ENCODE measurements at places on chromosomes 5 and 9.
A peak's percentile ranks its signal among the peaks of the same experiment; 100 is the strongest.

- DNase-seq, result no peak
Measured at GRCh38 chr5:154109416-154110106, 70.8 kb downstream of the MFAP3 start.

- no peak for DNase-seq
Measured at GRCh38 chr5:122770477-122770876, 4.4 kb upstream of the SNX2 start.

GRCh38 chr5:2829239-2829638 is 77.8 kb upstream of the IRX2 start:
- no peak for DNase-seq

- no peak for DNase-seq
Measured at GRCh38 chr9:14585730-14586473, 107.3 kb downstream of the ZDHHC21 start.

DNA sequence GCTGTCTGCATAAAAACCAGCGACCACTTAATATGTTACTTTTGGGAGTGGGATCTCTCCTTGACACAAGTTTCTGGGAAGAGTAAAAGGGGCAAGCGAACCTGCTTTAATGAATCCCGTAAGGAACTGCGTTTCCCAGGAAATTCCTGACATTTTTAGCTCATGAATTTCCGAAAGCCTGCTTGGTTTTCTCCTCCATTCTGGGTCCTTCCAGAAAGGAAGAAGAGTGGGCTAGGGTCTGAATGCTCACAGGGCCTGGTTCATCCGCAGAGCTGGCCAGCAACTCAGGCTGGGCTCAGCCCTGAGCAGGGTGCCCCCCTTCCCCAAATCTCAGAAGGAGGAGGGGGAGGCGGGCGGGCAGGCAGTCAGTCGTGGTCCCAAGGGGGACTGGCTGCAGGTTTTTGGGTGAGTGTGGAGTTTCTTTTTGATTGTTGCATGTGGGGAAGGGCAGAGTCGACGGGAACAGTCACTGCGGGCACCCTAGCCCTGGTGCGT is 1.2 kb upstream of the PURA start:
- no peak for DNase-seq

- DNase-seq, result peak; percentile 19
Measured at GRCh38 chr9:19409401-19410194, 789 bp downstream of the ACER2 start.

GRCh38 chr5:36657563-36657995 is 51.2 kb downstream of the SLC1A3 start:
- no peak for DNase-seq

- no peak for DNase-seq
Measured at GRCh38 chr9:123107639-123108285, 74.3 kb downstream of the GPR21 start.

GRCh38 chr9:134537951-134538641 is 103.5 kb upstream of the COL5A1 start:
- DNase-seq, result no peak

DNA sequence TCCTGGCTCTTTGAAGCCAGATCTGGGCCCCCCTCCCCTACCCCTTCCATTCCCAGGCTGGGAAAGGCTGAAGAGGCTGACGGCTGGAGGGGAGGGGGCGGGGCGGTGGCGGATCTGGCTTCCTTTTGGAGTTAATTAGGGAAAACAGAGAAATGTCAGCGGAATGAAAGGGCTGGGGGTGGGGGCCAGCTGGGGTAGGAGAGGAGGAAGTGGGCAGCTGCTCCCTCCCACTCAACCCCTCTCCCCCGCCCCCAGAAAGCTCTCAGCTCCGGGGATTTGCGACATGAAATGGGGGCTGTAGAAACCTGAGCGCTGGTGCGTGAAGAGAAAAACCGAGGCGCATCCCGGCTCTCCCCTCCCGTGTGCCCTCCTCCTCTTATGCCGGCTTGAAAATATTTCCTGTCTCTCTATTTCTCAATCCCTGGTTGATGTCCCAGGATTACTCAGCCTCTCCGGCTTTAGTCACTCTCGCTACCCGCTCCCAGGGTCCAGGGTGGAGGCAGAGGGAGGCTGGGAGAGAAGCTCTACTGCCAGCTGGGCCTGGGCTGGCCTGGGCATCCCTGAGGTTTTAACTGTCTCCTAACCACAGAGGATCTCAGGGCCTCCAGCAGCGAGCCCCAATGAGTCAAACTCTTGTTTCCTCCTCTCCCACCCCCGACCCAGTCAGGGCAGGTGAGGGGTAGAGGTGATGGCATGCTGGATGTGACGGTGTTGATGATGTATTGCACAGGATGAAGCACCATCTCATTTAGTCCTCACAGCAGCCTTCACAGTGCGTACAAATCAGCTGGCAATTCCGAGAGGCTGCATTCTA is 20.1 kb downstream of the PCDHGC5 start:
- peak; percentile 23 for DNase-seq

DNA sequence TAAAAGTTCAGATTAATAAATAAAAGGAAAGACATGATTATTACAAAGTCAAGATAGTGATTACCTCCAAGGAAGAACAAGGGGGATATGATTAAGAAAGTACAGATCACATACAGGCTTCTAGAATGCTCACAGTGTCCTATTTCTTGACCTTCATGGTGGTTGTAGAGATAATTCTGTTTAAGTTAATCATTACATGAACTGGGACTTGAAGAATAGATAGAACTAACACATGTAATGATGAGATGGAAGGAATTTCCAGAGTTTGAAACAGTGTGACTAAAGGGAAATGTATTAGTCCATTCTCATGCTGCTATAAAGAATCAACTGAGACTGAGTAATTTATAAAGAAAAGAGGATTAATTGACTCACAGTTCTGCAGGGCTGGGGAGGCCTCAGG is 72.7 kb downstream of the LURAP1L start:
- DNase-seq, result no peak

DNA sequence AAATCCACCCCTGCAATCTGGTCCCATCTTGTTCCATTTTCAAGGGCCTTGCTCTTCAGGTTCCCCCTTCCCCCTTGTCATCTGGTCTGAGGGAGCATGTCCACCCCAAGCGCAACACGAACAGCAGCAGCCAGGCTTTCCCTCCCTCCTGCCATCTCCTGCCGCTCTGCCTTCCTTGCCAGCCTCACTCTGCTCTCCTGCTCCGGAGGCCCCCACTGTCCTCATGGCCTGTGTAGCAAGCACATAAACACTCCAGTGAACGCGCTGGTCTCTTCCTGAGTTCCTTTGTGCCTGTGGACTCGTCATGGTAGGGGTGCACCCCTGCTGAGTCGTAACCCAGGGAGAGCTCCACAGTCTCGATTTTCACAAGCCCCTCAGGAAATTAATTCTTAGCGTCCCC is 29.9 kb downstream of the TENT4A start:
- no peak for DNase-seq

DNA sequence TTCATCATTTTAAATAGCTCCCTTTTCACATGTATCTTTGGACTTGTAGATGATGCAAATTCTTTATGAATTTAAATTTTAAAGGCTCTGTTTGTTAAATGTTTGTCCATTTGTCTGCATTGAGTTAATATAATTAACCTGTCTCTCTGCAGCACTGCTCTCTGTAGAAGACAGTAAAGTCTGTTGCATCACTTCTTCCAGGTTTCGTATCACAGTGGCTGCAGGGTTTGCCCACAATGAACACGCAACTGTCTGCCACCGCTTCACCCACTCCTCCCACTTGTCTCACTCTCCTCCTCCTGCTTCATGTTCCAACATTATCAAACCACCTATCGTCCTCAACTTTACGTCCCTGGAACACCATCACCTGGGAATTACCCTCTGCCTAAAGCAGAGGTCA is 231.3 kb upstream of the SLC30A5 start:
- no peak for DNase-seq

DNA sequence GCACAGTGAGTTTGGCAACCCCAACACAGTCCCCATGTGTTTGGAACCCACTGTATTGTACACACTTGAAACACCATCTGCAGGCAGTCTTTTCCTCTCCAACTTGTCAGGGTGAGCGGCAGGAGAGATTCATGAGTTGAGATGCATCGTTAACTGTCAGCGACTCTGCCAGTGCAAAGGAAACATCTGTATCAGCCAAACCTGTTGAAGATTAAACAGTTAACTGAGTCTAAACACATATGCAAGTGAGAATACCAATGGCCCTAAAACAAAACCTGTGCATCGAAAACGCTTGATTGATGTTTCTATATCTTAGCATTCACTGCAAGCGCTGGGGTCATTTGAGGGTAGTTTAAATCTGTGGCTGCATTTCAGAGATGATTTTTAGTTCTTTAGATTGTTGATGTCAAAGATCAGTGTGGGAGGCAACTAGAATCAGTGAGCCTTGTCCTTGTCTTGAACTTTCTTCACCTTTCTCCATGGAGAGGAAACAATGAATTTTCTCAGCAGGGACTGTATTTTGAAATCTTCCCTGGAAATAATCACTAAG is 41.3 kb upstream of the PAM start:
- DNase-seq, result peak; percentile 32

DNA sequence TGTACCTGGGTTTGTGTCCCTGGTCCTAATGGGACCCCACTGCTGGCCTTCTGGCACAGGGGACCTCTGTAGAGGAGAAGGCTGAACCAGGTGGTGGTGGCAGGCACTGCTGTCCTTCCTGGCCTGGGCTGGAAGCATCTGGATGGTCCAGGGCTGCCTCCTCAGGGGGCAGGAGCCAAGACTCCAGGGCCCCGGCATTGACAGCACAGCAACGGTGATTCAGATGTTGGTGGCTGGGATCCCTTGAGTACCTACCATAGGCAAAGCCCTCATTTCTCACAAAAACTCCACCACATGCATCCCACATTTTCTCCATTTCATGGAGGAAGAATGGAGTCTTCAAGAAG is 15.0 kb downstream of the FGD3 start:
- no peak for DNase-seq

- DNase-seq, result no peak
Measured at GRCh38 chr5:149126906-149127305, 14.4 kb upstream of the ABLIM3 start.

- DNase-seq, result no peak
Measured at GRCh38 chr5:97888439-97888838, 705.4 kb upstream of the RIOK2 start.

- peak; percentile 4 for DNase-seq
Measured at GRCh38 chr5:179762079-179762780, 29.6 kb downstream of the MAML1 start.

DNA sequence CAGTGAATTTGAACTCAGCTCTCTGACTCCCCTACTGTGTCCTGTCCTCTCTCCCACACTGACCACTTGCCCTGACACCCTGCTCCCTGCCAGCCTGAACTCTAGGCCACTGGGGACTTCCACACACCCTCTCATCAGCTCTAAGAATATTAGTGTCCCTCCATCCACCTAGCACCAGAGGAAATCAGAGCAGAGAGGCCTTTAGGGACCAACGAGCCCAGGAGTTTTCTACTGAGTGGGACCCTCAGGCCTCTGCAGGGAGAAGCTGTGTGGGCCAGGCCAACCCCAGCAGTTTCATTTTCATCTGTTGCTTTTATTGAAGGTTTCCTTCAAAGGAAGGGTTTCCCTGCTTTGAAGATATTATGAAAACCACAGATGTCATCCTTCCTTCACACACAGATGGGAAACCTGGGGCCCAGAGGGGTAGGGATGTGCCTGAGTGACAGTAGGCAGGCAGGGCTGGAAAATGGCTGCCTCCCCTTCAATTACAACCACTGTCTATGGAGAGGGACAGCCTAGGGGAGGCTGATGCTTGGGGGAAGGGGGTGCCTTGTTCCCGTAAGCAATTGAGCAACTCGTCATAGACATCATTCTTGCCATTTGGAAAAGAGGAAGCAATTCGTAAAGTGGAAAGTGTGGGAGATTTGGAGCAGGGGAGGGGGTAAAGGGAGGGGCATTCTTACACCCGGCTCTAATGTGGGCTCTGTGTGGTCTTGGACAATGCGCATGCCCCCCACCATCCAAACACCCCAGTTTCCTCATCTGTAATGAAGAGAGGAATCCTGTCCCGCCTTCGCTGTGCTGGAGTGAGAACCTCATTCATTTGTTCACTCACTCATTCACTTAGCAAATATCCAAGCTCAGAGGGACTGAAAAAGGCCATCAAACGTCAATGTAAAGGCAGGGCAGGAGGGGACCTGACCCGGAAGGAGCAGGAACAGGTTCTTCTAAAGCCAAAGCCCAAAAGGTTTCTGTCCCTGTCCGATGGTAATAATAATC is 3.9 kb downstream of the GLIPR2 start:
- DNase-seq, result no peak

DNA sequence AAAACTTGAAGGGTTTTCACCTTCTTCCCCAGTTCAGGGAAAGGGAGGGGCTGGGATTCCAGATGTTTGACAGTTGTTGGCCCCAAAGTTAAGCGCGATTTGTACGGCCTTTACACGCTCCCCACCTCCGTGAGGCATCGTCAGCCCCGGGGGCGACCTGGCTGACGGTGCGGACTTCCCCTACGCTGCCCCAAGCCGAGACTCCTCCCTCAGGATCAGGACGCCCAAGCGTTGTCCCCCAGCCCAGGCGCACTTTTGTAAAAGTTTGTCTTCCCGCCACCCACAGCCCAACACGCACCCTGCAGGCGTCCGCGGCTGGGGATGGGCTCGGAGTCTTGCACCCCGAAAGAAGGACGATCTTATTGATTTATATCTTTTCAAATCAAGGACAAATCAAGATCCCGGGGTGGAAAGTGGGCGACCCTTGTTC is 713 bp downstream of the MOB3B start:
- DNase-seq, result no peak

GRCh38 chr9:121491111-121491510 is 8.5 kb downstream of the GGTA1 start:
- DNase-seq, result no peak

GRCh38 chr9:112091810-112092209 is 83.3 kb downstream of the SUSD1 start:
- peak; percentile 9 for DNase-seq

GRCh38 chr5:16800477-16800876 is 135.6 kb downstream of the MYO10 start:
- DNase-seq, result no peak

DNA sequence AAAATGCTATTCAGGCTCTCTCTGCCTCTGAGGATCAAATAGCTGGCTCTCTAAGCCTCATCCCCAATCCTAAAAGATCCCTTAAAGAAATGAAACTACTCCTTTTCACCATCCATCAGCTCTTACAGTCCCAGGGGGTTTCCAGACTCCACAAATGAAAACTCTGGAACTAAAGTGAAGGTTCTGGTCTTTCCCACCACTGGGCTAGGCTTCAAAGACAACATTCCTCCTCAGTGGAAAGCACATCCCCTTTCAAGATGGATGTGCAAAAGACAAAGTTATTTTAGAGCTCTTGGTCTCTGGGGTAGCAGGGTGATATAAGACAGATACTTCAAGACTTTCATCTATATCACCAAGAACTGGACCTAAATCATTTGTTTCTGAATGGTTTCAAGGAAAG is 106.9 kb downstream of the DCP2 start:
- no peak for DNase-seq
